ENCODE measurements at places on chromosomes 7 and 10.

DNA sequence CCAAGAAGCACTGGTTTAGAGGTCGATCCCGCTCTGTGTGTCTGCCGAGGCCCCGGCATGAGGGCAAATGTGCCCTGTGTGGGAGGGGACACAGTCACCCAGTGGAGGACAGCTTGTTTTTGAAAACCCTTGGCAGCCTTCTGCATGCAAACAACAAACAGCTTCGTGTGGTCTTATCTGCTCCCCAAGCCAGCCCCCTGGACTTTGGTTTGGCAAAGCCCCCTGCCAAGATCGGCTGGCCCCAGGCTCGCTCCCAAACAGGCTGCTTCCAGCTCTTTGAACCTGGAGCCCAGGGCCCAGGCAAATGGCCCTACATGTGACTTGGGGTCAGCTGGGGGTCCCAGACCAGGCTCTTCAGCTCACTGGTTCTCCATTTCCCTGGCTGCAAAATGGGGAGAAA lies 2.9 kb downstream of the ELN start:
- DNase-seq: no peak

GRCh38 chr7:95316588-95316987 lies 7.7 kb downstream of the PON1 start:
- no peak for DNase-seq

GRCh38 chr7:157016024-157016351 lies 5.5 kb upstream of the MNX1 start:
- no peak for DNase-seq

DNA sequence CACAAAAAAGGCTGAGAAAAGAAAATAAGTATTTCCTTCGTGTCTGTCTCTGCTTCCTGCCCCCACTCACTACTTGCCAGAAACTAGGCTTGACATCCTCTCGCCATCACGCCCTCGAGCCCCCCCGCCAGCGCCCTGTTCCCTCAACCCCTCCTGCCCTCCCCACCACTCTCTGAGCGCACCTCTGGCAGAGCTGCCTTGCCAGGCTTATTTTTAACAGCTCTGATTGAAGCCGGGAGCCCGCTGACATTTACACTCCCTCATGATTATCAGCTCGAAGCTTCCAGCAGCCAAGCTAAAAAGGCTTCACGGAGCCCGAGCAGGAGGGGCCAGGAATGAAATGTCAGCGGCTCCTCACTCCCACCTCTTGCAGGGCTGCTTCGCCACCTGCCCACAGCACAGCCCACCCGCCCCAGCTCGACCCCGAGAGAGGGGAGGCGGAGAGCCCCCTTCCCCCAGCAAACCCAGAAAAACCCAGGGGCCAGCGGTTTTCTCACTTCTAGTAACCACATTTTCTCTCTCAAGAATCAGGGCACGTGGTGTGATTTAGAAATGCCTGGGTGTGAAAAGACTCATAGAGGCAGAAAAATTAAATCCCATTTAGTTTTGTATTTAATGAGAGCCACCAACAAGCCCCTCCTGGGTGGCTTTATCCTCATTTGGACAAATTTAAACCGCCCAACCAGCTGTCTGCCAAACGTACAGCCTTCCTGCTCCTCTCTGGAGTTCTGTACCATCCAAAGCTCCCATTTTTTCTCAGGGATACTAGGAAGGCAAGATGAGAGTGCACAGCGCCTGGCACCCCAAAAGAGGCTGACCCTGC lies 89.3 kb downstream of the SLIT1 start:
- DNase-seq: no peak

GRCh38 chr7:2775785-2776184 lies 68.3 kb downstream of the GNA12 start:
- no peak for DNase-seq

DNA sequence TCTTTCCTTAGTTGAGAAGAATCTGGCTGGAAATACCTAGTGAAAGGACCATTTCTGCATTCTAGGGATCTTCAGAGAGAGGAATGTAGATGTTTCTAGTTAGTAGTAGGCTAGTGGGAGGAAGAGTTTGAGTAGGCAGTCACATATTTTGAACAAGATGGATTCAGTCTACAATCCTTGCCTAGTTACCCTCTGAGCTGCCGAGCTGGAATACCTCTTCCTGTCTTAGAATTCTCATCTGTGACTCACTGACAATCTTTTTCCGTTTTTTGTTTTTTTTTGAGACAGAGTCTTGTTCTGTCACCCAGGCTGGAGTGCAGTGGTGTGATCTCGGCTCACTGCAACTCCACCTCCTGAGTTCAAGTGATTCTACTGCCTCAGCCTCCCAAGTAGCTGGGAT lies 30.7 kb upstream of the PLPP4 start:
- no peak for DNase-seq

DNA sequence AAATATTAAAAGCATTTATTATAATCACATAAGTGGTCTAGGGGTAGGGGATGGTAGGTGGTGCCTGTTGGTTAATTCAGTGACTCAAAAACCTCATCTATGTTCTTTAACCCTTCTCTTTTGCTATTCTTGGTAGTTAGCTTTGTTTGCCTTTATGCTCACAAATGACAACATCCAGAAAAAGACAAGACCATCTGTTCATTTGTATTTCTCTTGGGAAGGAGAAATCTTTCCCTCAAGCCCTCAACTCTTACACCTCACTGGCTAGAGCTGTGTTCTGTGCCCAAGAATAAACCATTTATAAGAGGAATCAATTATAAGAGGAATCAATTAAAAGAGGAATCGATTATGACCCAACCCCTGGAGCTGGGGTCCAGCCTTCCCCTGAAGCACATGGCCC lies 10.8 kb upstream of the IFRD1 start:
- no peak for DNase-seq
